Left ventricle myocardium superior (tissue), 1 donor: ENCODE measurements at places on chromosomes 5 and 9.

DNA sequence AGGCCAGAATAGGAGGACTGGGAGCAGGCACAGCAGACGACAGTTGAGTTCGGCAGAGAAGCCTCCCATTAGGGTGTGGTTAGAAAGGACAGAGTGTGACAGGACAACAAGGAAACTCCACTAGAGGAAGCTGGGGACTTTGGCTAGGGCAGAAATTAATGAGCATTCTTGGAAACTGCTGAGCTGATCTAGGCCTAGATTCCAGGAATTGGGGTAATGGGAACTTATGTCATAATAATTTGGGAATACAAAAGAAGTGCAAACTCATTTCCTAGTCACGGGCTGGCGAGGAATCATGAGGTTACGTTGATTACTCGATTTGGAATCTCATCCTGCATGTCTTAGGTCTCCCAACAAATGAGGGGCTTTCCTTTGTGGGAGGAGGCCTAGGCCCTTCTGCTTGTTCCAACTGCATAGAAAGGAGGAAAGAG, 144.6 kb upstream of the RPS23 start:
- DNase-seq, result no peak

DNA sequence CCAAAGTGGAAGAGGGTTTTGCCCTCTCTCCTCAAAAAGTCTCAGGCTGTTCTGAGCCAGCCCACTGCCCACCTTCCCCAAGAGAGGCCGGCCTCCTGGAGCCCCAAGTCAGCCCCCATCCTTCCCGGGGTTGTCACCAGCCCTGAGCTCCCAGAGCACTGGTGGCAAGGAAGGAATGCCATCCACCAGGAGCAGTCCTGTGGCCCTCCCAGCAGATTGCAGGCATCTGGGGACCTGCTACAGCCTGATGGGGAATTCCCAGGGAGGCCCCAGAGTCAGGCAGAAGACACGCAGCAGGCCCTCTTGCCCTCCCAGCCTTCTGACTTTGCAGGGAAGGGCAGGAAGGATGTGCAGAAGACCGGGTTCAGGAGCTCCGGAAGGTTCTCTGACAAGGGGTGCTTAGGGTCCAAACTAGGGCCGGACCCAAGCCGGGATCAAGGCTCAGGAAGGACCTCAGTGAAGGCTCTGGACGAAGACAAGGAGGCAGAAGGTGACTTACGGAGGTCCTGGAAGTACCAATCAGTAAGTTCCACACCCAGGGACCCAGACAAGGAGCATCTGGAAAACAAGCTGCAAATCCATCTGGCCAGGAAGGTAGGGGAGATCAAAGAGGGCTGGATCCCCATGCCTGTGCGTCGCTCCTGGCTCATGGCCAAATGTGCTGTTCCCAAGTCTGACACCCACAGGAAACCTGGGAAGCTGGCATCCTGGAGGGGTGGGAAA, 3.7 kb downstream of the SPATA31E1 start:
- no peak for DNase-seq

DNA sequence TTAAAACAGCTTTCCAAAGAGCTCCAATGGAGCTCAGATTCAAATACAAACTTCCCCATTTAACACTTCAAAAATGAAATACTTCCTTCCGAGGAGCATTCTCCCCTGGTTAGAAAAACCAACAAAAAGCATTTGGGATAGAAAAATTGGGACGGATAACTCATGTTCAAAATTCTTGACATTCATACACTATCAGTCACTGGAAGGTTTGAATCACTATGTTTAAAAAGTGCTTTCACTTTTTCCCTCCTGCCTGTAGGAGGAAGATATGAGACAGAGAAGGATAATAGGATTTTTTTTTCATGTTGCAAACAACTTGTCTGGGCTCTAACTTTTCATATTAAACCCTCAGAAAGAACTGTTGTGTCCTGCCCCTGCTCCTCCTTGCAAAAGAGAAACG, 412.0 kb downstream of the ACTL7B start:
- no peak for DNase-seq

GRCh38 chr5:55456216-55456895, 78.4 kb downstream of the PLPP1 start:
- no peak for DNase-seq

DNA sequence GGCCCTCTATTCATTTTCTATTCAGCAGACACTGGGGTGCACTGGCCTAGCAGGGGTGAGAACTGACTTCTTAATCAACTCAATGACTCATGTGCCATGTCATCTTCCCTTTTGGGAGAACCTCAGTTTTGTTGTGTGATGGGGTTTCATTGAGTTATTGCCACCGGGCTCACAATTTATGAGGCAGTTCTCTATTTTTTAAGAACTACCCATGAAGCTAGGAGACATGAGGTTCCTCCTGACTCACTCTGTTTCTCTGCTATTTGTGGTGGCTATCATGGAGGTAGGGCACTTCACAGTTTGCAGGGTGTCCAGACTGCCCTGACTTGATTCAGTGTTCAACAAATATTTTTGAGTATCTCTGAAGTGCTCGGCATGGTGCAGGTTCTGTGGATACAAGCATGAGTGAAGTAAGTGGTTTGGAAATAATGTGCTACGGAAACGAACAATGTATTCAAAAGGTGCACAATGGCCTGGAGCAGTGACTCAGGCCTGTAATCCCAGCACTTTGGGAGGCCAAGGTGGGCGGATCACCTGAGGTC, 39.3 kb downstream of the SPARC start:
- no peak for DNase-seq

DNA sequence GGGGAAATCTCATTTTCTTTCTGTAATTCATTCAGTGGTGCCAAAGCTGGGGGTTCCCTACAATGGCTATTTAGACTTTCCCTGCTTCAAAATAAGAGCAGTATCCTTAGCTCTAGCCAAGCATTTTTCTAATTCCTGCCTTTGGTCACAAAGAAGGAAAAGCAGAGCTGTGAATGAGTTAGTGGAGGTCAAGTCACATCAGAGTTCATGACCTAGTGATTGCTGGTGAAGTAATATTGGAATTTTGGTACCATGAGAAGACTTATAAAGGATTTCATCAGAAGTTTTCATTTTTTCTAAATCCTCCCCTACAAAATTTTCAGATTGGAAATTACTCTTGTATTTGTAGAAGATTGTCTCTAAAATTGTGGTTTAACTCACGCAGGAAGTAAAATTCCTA, 28.0 kb downstream of the DNAJC21 start:
- no peak for DNase-seq

DNA sequence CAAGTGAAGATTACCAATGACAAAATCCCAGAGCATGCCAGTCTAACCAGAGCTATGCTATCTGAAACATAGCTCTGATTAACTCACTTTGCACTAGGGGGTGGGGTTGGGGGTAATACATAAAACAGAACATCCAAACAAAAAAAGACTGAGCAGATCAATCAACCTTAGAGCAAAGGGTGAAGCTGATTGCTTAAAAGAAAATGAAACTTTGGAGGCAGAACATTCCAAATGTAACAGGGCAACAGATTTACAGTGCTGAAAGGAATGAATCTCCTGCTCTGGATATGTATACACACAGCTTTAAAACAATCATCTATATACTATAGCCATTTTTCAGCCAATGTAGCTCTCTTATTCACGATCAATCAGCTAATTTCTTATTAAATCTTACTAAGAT, 4.9 kb downstream of the IL6ST start:
- no peak for DNase-seq

GRCh38 chr5:2752821-2753439, 1.5 kb upstream of the IRX2 start:
- no peak for DNase-seq

- DNase-seq, result no peak
Measured at GRCh38 chr5:25669645-25670401, 1025.0 kb upstream of the CDH10 start.

DNA sequence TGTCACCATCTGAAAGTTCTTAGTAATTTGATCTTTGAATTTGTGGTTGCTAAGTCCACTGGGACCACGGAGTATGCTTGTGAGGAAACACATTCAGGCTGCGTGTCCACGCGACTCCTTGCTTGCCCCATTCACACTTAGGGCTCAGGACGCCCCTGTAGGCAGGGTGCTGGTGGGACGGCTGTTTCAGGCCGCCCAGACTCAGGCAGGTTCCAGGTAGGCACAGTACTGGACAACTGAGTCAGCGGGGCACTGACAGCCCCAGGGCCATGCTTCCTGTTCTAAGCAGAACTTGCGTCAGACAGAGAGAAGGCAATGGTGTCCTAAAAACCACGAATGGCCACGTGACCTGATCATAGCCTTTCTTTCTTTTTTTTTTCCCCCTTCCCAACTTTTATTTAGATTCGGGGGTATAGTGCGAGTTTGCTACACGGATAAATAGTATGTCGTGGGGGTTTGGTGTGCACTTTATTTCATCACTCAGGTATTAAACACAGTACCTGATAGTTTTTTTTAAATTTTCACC, 7.7 kb upstream of the RASGEF1C start:
- DNase-seq, result no peak

DNA sequence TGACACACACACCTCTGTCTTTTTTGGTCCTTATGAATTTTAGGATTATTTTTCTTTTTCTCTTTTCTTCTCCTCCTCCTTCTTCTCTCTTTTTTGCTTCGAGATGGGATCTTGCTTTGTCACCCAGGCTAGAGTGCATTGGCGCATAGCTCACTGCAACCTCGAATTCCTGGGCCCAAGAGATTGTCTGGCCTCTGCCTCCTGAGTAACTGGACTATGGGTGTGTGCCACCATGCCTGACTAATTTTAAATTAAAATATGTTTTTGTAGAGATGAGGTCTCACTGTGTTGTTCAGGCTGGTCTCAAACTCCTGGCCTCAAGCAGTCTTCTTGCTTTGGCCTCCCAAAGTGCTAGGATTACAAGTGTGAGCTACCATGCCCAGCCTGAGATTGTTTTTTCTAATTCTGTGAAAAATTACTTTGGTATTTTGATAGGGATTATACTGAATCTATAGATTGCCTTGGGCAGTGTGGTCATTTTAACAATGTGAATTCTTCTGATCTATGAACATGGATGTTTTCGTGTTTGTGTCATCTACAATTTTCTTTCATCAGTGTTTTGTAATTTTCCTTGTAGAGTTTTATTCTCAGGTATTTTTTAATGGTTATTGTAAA, 7.7 kb downstream of the AHRR start:
- no peak for DNase-seq

- no peak for DNase-seq
Measured at GRCh38 chr5:130712324-130712723, 452.7 kb downstream of the HINT1 start.

- no peak for DNase-seq
Measured at GRCh38 chr5:8241076-8241475, 372.1 kb downstream of the MTRR start.

- no peak for DNase-seq
Measured at GRCh38 chr5:36679221-36679989, 73.0 kb downstream of the SLC1A3 start.

DNA sequence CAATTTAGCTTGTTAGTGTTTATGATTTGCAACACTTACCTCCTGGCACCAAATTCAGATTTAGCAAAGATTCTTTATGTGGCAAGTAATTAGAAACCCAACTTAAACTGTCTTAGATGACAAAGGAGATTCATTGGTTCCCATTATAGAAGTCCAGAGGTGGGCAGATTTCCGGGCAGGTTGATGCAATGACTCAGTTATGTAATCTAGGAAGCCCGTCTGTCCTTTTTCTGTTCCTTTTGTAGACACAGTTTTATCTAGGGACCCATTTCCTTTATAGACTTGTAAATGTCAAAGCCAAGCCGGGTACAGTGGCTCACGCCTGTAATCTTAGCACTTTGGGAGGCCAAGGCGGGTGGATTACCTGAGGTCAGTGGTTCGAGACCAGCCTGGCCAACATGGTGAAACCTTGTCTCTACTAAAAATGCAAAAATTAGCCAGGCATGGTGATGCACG, 20.3 kb upstream of the ANKRD33B start:
- no peak for DNase-seq

DNA sequence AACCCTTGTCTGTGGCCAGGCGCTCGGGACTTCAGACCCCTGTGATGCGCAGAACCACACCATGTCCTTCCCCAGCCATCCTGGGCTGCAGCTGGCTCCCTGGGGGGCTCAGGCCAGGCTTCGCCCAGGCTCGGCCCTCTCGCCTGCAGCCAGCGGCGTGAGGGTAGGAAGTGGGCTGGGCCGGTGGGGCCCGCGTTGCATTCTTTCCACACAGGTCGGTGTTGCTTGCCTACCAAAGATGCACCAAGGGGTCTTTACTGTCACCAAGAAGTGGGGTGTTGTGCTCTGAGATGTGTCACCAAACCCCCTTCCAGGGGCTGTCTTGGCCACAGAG, 48.3 kb upstream of the RNF130 start:
- DNase-seq, result no peak

- peak; percentile 66 for DNase-seq
Measured at GRCh38 chr9:131618071-131618479, 72.8 kb downstream of the PRRT1B start.

DNA sequence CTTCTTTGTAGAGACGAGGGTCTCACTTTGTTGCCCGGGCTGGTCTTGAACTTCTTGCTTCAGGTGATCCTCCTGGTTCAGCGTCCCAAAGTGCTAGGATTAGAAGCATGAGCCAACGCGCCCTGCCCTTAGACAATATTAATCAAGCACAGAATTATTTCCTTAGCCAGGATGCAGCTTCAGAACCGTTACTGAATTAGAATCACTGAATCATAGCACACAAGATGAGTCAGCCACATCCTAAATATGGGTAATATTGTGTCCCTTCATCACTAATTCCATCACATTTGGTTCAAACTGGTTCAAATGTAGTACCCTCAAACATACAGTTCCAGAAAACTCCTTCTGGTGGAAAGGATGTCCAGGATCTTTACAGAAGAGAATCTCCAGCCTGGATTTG, 82.7 kb downstream of the BNC2 start:
- DNase-seq, result no peak

DNA sequence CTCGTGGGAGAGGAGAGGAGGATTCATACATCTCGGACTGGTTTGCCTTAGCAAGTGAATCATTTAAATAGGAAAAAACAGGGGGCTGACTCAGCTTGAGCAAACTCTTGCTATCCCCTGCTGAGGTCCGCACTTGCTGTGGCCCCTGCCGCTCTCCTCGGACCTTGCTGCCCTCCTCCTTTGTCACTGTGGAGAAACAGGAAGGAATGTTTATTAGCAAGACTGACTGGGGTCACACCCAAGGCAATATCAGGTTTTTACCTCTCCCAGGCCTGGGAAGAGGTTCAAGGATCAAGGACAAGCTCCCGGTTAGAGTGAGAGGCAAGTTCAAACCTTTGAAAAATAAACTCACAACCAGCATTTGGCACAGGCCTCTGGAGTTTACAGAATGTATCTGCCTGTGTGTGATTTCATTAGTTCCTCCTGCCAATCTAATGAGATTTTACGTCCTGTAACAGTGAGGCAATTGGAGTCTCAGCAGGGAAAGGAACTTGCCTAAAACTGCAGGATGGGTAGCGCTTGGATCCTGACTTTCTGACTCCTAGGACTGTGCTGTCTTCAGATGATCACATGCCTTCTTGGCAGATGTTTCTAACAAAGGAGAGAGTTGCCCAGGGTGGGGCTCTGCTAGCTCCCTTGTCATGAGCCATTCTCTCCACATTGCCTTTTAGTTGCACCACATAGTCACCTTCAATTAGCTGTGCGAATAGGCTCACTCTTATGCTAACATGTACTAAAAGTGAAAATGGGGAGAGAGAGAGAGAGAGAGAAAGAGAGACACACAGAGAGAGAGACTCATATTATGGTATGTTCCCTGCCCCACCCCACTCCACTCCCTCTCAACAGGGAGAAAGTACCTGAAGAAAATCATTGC, 108.6 kb upstream of the CDKN2B start:
- no peak for DNase-seq

- DNase-seq, result no peak
Measured at GRCh38 chr5:98997000-98997399, 68.2 kb upstream of the CHD1 start.

- no peak for DNase-seq
Measured at GRCh38 chr9:90499761-90500160, 142.9 kb downstream of the DIRAS2 start.

- DNase-seq, result no peak
Measured at GRCh38 chr5:137699336-137700281, 36.3 kb downstream of the KLHL3 start.
